ENCODE measurements at places on chromosomes 7 and 10.

DNA sequence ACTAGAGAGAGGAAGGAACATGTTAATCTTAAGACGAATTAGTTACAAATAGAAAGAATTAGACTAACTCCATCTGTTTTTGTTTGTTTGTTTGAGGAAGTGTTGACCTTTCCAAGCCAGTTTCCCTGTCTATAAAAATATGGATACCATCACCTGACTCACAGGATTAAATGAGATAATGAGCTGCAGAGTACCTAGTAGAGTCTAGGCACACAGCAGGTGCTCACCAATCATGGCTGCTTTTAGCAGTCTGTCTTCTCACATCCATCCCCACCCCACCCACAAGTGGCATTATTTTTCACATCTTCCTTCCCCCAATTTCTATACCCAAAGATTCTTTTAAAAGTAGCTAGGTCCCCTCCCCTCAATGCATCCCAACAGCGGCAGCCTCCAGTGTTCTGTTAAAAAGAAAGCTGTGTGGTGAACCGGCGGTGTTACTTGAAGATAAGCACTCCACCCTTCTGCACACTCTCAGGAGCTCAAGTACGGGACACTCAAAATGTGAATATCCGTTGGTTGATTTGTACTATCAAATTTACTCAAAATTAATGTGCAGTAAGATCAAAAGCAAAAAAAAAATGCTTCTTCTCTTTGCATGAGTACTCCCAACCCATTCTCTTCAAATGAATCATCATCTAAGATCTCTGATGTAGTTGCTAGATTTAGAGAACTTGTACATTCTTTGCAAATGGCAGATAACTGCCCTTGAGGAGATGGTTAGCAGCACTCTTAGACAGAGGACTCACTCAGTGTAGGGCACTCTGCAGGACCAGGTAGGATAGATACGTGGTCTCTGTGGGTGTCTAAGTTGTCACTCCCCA lies 145.4 kb upstream of the ASAH2 start:
- DNase-seq, result no peak

DNA sequence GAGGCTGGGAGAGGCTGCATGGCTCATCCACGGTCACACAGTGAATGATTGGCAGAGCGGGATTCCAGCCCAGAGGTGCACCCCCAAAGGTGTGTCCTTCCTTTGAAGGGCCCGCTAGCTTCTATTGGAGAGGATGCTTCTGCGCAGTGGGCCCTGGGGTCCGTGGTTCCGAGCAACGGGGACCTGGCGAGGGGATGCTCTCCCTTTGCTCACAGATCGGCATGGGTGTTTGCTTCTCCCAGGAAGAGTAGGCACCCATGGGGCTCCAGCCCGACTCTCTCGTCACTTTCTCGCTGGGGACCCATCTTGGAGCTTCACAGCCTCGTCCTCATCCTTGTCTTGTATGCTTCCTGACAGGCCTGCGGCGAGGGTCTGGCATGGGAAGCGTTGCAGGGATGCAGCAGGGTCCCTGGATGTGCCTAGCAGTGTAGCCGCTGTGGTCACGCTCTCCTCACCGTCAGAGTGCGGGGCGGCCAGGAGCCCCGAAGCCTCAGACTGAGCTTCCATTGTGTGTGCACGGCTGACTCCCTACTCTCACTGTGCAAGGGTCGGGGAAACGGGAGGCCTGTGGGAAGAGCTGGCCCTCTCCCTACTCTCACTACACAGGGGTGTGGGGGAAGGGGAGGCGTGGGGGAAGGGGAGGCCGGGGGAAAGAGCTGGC lies 538.5 kb upstream of the FOXK1 start:
- DNase-seq, result no peak

GRCh38 chr7:22444181-22444971 lies 55.6 kb downstream of the STEAP1B start:
- no peak for DNase-seq

GRCh38 chr10:12470719-12471118 lies 121.4 kb downstream of the CAMK1D start:
- no peak for DNase-seq

GRCh38 chr10:104127411-104127810 lies 5.4 kb downstream of the SFR1 start:
- no peak for DNase-seq

DNA sequence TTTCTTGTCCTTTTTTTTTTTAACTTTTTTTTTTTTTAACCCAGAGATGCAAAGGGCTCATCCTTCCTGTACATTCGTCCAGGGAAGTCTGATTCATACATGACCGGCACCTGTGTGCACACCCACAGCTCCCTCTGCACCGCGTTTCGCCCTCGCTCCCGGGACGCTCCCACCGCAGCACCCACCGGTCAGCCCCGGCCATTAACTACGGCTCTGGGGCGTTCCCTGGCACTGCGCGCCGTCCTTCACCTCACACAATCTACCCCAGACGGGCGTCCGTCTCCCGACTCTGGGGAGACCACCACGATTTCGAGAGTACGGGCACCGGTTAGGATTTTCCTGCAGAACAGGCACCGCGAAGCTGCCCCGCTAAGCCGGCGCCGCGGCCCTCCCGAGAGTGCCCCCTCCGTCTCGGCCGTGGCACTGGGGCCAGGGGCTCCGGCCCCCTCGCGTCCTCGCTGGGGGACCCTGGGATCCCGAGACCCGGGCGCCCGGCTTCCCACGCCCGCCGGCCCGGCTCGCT lies 452 bp downstream of the ATE1 start:
- DNase-seq, result peak; percentile 36

GRCh38 chr10:12391206-12391605 lies 41.9 kb downstream of the CAMK1D start:
- no peak for DNase-seq

GRCh38 chr10:81108516-81109199 lies 571.0 kb downstream of the SH2D4B start:
- no peak for DNase-seq

DNA sequence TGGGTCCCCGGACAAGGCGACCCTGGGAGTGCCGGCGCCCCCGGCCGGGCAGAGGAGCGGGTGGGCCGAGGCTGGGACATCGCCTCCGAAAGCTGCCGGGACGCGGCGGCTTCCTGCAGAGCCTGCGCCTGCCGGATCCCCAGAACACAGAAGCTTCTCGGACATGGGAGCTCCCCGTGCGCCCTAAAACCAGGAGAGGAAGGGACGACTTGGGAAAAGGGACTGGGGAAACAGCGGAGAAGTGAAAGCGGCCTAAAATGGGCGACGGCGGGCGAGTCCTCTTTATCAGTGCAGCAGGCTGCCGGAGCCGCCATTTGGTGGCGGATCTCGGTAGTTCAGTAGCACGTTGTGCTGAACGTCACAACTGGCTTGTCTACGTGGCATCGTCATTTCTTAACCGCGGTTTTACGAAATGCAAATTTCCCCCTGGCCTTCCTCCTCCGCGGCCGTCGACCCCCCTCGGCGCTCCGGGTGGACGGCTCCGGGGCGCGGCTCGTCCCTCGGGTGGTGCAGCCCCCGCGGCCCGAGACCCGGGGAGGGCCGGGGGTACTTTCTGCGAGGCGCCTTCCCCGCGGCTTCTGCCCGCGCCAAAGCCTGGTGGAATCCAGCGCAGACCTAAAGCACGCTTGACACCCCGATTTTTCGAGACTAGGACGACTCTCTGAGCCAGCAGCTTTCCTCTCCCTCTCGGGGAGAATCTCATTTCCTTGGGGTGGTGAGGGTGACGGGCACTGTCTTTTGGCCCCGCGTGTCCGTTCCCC lies 9.9 kb upstream of the SPAG6 start:
- DNase-seq, result peak; percentile 49

GRCh38 chr7:66886152-66886551 lies 34.9 kb upstream of the TMEM248 start:
- no peak for DNase-seq

GRCh38 chr7:44771358-44771757 lies 22.7 kb downstream of the ZMIZ2 start:
- no peak for DNase-seq

- DNase-seq, result no peak
These were observed 11.5 kb upstream of the SNX13 start for GRCh38 chr7:17951742-17952254.

DNA sequence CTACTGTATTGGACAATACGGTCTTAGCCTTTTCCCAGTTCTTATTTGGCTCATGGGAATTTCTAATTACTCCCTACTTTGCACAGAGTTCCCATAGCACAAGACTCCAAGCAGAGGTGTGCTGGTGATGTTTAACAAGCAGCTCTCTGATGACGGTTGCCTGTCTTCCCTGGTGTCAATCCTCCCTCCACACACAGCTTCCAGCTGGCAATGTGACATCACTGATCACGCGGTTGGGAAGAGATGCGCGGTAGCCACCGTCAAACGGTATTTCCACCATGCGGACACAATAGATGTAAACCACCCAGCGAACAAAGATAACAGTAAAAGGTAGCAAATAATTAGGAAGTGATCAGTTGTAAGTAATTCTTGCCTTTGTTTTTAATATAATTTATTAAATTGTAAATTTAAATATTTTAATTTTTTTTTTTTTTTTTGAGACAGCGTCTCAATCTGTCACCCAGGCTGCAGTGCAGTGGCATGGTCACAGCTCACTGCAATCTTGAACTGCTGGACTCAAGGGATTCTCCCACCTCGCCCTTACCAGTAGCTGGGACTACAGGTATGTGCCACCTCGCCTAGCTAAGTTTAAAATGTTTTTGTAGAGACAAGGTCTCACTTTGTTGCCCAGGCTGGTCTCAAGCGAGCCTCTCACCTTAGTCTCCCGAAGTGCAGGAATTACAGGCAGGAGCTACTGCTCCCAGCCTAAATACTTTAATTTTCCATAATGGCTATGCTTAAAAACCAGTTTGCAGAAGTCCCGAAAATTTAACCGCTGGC lies 36.3 kb upstream of the IL15RA start:
- DNase-seq, result no peak

DNA sequence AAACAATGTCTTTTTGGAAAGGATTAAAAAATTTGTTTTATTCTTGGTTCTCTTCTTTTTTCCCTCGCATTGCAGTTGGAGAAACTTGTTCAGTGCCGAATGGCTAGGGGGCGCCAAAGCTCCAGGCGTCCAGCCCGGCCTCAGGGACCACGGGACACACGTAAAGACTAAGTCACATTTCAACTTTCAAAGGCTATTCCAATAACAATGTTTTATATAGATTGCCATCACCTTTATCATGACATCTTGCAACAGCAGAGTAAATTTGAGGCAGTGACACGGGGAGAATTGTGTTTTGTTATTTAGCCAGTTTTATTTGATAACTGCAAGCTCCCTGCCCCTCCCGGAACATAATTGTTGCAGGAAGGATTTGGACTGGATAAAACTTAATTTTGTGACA lies 2.2 kb upstream of the IGFBP3 start:
- peak; percentile 43 for DNase-seq

DNA sequence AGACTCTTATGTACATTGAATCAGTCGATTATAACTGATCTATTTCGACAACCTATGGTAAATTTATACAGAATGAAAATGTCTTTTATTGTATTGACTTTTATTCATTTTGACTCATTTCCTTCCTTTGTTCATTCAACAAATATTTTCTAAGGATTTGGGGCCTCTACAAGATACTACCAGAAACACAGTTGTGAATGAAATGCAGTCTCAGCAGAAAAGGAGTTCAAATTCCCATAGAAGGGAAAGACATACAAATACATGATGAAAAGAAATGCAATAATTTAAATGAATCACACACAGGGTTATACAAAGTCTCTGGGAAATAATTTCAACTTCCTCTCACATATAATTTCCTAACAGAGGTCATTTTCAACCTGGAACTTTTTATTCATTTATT lies 134.0 kb upstream of the SEMA3A start:
- DNase-seq, result no peak

DNA sequence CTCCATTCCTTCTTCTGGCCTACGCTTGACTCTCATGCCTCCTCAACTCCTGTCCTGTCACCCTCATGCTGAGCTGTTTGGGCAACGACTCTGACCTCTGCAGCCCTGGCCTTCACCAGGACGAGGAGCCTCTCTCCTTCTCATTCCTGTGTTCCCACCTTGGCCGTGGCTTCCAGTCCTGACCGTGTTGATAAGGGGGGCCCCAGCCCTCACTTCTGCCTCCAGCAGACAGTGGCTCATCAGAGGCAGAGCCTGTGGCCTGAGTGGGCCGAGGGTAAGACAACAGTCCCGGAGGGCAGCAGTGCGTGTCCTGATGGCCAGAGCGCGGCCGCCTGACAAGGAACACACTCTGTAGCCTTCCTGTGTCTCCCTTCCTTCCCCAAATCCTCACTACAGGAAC lies 61.7 kb upstream of the UBE3C start:
- DNase-seq, result no peak

GRCh38 chr7:45683556-45684148 lies 109.5 kb downstream of the ADCY1 start:
- DNase-seq, result no peak

DNA sequence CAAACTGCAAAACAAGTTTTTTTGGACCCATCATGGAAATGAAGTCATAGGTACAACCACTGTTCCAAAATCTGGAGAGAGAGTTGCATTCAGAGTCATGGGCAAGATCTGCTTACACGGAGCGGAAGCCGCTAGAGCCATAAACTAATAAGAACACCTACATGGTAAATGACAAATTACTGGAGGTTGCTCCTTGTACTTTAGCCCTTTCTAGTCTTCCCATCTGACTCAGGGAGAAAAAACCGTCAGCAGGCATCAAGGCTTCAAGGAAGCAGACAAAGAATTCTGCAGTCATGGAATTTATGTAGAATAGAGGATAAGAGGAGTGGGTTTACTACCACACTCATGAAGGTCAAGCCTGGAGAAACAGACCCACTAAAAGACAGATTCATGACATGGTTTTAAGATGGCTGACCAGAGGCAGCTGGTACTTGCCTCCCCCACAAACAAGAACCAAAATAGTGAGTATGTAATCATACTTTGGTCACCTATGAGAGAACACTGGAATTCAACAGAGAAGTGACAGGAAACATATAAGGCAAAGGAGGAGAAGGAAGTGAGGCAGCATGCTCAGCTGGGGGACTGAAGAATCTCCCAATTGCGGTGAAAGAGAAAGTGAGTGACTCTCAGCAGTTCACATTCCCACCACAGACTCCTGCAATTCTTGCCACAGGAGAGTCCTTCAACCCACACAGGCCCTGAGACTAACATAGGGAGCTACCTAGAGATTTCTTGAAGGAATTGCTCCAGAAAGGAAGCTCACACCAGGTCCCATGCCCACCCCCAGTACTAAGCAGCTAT lies 42.4 kb upstream of the ASAH2 start:
- no peak for DNase-seq

DNA sequence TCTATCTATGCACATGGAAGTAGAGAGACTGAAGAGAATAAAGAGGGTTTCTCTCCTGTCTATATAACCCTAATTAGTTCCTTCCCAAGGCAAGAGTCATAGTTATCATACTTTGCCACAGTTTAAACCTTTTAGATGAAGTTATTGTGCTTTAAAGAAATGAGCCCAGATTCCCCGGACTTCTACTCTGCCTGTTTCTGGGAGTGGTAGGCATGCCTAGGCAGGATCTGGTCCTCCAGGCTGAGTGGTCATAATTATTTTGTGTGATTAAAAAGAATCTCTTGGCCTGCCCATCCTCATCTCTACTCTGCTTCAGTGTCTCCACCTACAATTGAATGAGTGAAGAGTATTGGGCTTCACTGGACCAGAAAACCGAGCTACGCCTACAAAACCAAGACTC lies 179.2 kb downstream of the IMMP2L start:
- DNase-seq, result no peak
